ENCODE measurements at places on chromosomes 5 and 9.

DNA sequence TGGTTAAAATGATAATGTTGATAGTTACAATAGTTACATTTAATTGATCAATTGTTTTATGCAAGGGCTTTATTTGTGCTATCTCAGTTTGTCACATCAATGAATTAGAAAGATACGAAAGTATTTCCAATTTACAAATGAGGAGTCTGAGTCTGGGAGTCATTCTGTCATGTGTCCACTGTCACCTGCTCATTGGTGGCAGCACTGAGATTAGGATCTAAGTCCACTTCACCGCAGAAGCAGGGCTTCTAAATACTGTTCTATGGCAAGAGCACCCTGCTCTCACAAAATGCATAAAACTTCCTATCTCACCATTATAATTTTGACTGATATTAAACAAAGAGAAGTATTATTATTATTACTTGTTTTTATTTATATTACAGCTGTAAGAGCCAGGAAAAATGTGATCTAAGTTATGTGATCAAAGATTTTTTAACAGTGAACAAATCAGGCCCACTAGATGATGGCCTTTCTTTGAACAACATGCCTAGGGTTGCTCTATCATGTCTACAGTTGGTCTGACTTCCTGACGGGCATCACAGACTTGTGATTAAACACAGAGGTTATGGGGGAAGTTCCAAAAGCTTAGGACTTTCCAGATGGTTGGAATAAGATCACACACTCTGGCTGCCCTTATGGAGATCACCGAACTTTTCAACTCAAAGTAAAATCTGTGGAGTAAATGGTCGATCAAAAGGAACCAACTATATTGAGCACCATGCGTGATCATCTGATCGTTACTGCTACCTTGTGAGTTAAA lies 15.1 kb downstream of the TLR4 start:
- no peak for DNase-seq

DNA sequence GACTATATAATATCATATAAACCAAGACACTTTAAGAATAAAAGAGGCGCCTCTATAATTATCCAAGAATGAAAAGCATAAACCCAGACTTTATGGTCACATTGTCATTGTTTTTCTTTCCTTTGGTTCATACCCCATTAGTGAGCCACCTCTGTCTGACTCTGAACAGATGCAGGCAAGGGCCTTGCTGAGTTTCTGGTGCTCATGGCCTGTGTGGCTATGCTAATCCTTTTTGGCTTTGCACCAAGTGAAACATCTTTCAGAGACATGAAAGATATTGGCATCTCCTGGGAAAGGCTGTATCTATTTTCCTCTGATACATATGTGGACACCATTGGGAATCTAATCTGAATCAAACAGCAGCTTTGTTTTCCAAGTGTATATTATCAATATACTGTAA lies 222.5 kb downstream of the CHSY3 start:
- peak; percentile 13 for DNase-seq

DNA sequence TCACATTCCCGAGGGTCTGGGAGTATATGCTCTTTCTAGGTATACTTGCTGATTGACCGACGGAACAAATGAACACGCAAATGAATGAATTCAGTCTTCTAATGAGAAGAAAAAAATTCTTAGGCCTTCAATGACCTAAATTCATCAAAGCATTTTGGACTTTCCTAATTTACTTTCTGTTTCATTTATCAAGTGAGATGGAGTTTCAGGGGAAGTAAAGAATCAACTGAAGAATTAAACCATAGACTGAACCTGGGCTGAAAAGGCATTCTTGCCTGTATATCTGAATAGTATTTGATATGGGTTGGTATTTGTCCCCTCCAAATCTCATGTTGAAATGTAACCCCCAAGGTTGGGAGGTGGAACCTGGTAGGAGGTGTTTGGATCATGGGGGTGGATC lies 64.1 kb downstream of the ZFAND5 start:
- no peak for DNase-seq

- DNase-seq: no peak
Measured at GRCh38 chr5:125897089-125897488, 526.1 kb upstream of the GRAMD2B start.

GRCh38 chr9:91391412-91391811 lies 29.7 kb upstream of the AUH start:
- no peak for DNase-seq

DNA sequence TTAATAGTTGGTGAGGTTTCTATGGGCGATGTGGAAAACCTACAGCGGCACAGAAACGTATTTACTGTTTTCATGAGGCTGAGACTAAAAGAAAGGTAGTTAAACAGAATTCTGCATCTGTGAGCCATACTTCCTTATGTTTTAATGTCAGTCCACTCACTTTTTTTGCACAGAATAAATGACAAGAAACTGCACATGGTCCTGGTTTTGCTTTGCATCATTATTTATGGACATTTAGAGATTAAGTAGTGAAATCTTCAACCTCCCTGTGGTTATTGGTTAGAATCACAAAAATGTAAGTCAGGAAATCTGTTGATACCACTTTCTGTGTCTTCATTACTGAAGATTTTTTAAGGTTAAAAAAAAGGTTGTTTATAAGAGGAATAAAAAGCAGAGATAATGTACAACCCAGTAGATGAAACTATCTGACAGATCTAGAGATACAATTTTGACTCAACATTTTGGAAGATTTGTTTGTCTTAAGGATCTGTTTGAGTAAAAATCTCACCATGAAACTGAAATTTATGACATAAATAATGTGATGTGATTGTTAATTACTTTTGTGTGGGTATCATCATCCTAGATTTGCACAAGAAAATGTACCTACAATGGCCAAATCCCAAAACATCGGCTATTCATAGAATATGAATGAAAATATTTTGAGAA lies 2.4 kb downstream of the PRR16 start:
- DNase-seq: no peak

- DNase-seq: no peak
Measured at GRCh38 chr5:151620461-151620840, 29.3 kb upstream of the FAT2 start.

GRCh38 chr5:14100281-14100680 lies 42.9 kb upstream of the TRIO start:
- no peak for DNase-seq

- no peak for DNase-seq
Measured at GRCh38 chr5:168660691-168661090, 81.5 kb upstream of the PANK3 start.

- no peak for DNase-seq
Measured at GRCh38 chr9:131720330-131720729, 19.5 kb downstream of the RAPGEF1 start.

Measured in smooth muscle cell of the brain vasculature (primary cell).